ENCODE measurements at places on chromosomes 6 and 20.

DNA sequence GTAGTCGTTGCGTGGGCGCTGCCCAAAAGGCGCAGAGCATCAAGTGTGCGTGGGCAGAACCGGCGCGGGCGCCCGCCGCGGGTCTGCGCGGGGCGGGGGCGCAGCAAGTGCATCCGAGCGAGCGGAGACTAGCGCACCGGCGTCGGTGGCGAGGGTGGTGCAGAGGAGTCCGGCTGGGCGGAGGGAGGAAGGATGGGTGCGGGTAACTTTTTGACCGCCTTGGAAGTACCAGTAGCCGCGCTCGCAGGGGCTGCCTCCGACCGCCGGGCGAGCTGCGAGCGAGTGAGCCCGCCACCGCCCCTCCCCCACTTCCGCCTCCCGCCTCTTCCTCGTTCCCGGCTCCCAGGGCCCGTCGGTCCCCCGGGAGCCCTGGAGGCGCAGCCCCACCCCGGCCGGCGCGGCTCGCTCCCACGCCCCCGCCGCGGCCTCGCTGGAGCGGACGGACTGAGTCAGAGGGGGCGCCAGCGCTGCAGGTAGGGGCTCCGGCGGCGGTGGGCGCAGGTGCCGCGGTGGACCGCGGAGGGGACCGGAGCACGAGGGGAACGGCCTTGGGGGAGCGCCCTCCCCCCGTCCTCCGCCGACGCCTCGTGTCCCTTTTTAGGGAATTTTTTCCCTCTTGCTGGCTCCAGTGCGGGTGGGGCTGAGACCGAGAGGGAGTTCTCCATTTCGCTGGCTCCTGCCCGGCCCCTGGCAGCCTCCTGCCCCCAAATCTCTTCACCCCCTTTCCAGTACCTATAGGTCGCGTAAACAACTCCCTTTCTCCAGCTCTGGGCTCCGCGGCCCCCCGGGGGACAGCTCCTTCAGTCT, 1.6 kb upstream of the DBNDD2 start:
- DNase-seq = no peak

- no peak for DNase-seq
Measured at GRCh38 chr6:105733556-105734162, 330.8 kb upstream of the PREP start.

- DNase-seq = no peak
Measured at GRCh38 chr6:123000244-123000770, 4.3 kb downstream of the CLVS2 start.

DNA sequence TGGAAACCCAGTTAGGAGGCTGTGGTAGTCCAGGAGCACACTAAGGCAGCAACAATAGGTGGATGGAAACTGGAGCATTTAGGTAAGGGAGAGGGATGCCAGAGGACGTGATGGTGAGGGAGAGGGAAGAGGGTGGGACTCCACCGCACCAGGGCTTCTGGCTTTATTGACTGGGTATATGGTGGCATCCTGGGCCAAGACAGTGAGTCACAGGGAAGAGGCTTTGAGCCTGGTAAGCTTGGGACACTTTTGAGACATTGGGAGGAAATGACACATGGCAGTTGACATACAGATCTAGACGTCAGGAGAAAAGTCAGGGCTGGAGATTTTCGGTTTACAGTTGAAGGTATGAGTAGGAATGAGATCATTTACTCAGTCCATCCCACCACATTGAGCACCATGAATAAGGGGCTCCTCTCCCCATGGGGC, 14.9 kb downstream of the NT5E start:
- no peak for DNase-seq

DNA sequence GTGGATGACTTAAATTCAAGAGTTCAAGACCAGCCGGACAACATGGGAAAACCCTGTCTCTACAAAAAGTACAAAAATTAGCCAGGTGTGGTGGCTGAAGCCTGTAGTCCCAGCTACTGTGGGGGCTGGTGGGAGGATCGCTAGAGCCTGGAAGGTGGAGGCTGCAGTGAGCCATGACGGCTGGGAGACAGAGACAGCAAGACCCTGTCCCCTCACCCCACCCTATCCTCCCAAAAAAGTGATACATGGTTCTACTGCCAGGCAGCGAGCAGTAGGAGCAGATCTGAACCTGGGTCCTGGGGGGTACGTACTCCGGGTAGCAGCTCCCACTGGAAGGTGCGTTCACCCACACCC, 2.2 kb downstream of the PSMA7 start:
- DNase-seq = no peak

DNA sequence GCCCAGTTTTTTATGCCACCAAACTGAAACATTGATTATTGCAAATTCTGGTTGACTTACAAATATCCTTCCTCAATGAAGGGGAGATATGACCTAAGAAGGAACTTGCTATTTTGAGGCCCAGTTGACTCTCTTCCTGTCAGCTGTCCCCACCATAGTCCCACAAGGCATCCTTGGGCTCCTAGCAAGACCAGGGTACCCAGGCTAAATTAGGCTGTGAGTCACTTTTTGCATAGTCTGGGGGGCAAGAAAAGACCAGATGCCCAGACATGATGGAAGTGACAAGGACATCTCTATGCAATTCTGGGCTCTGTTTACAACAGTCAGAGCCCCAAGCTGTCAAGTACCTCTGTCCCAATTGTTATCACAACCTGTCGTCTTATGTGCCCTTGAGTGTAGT, 31.8 kb upstream of the MAFB start:
- DNase-seq = no peak

DNA sequence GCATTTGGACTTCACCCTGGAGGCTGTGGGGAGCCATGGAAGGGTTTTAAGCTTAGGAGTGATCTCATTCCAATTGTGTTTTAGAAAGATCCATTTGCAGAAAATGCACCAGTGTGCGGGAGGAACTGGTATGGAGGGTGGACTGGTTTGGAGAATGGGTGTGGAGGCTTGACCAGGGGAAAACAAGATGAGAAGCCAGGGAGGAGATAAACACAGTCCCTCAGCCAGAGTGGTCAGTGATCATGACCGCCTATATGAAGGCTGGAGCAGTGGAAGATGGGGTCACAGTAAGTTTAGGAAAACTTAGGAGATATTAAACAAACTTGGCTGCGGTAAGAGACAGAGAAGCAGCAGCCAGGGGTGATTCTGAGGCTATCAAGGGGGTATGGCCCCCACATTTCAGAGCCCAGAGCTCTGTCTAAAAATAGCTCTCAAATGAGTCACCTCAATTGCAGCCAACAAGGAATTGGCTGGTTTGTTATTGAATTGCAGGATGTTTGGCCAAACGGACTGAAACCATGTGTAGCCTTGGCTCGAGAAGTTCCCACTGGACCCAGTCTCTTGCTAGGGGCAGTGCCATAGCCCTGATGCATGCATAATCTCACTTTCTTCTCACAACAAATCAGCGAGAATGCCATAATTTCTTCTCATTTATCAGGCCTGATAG, 159.9 kb upstream of the TOP1 start:
- DNase-seq = no peak

GRCh38 chr6:97591955-97592354, 308.9 kb upstream of the MMS22L start:
- no peak for DNase-seq

GRCh38 chr6:124873066-124873410, 89.2 kb upstream of the RNF217 start:
- no peak for DNase-seq
